SK-MEL-5 (cell line): ENCODE measurements at places on chromosomes 16 and 17.

DNA sequence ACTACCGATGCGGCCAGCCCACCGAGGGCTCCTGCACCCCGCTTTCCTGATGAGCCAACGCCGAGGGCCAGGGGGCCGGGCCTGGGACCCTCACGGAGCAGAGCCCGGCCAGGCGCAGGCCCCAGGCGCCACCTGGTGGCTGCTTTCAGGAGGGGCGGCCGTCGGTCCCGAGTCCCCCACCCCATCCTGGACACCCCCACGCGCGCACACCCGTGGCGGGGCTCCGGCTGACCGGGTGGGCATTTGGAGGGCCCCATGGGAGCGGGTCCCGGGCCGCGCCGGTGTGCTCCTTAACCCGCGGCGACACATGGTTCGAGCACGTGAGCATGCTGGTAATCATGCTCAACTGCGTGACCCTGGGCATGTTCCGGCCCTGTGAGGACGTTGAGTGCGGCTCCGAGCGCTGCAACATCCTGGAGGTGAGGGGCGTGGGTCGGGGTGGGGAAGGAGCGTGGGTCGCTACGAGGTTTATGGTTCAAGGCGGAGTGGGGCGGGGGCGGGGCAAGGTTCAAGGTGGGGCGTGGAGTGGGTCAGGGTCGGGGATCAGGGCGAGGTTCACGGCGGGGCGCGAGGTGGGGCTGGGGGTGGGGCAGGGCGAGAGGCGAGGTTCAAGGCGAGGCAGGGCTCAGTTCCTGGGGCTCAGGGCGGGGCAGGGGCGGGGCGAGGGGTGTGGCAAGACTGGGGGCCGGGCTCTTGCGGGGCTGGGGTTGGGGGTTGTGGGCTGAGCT is 30.2 kb downstream of the TPSG1 start:
- DNase-seq, result no peak

- no peak for DNase-seq
Measured at GRCh38 chr17:81125573-81126081, 39.7 kb upstream of the PVALEF start.

GRCh38 chr16:55737966-55738365 is 82.2 kb downstream of the SLC6A2 start:
- no peak for DNase-seq

DNA sequence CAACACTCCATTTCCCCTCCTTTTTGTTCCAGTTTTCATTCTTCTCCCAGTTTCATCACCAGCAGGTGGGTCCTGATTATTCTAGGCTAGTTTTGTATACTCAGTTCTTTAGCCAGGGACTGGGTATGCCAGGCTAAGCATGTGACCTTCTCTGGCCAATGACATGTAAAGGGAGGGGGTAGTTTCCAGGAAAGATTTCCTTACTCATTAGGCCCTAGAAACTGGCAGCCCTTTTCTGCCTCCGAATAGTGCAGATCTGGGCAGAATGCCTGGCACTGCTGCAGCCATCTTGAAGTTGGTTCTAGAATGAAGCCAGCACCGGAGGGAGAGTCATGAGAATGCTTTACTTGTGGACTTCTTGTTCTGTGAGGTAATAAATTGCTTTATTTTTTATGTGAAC is 126.9 kb upstream of the AXIN2 start:
- peak; percentile 19 for DNase-seq

- DNase-seq, result no peak
Measured at GRCh38 chr16:21703589-21704174, 39.9 kb downstream of the OTOA start.

DNA sequence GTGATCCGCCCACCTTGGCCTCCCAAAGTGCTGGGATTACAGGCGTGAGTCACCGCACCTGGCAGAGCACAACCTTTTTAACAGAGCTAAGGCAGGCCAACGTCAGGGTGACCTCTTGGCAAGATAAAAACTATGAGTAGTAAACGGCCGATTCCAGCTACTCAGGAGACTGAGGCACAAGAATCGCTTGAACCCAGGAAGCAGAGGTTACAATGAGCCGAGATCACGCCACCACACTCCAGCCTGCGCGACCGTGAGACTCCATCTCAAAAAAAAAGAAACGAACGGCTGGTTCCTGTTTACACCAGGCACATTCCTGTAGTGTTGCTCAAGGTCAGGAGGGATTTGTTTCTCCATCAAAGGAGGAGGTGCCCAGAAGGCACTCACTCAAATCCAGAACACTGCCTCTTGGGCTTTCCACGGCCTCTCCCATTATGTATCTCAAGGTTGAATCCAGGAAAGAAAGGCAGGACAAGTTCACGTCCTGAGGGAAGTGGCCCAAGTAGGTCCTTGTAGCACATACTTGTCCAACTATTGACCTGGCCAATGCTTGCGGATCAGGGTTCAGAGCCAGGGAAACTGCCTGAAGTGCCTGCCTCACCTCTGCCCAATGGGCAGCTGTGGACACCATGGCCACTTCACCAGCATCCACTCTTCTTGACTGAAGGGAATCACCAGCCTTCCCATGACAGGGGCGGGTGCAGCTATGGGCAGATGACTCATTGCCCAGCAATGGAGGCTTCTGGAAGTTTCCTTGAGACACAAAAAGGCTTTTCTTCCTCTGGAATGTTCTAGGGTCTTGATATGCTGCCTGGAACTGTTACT is 13.5 kb downstream of the KNOP1 start:
- peak; percentile 39 for DNase-seq

DNA sequence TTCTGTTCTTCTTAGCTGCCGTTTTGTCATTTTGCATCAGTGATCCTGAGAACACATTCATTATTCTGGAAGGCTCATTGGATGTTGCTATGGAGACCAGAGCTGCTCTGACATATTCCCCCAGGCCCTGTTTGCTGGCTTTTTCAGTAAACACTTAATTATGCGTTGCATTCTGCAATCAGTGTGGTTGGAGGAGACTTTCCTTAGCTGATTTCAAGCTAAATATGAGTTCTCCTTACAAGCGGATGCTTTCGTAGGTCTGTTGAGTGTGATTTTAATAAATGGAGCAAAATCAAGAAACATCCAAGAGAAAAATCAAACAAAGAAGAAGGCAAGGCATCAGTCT is 38.2 kb upstream of the NUDT7 start:
- no peak for DNase-seq

GRCh38 chr17:30388321-30389179 is 9.8 kb downstream of the CPD start:
- no peak for DNase-seq

DNA sequence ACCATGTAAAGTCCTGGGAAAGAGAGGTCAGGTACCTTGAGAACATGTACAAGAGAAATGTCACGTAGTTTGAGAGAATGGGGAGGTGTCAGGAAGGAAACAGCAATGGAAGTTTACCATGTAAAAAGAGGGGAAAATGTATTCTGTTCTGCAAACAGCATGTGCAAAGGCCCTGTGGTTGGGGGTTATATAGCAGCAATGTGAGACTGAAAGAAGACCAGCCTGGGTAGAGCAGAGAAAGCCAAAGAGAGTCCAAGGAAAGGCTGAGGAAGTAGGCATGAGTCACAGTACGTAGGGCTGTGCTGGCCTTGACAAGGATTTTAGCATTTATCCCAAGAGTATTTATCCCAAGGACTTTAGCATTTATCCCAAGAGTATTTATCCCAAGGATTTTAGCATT is 141.3 kb upstream of the CACNG3 start:
- DNase-seq, result no peak

GRCh38 chr17:36496018-36496789 is 9.7 kb downstream of the ZNHIT3 start:
- no peak for DNase-seq

DNA sequence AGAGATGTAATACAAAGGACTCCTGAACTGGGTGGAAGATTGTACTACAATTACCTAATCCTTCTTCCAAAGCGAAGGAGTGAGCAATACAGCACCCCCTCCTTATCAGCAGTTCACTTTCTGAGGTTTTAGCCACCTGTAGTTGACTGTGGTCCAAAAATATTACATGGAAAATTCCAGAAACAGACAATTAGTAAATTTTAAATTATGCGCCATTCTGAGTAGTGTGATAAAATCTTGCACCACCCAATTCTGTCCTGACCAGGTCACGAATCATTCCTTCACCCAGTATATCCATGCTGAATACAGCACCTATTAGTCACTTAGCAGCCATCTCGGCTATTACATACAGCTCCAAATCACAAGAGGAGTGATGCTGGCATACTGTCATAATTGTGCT is 23.2 kb downstream of the VPS53 start:
- DNase-seq, result no peak

GRCh38 chr17:79956853-79957252 is 78.8 kb downstream of the TBC1D16 start:
- peak; percentile 42 for DNase-seq

- no peak for DNase-seq
Measured at GRCh38 chr17:82545071-82545462, 25.5 kb downstream of the FOXK2 start.

DNA sequence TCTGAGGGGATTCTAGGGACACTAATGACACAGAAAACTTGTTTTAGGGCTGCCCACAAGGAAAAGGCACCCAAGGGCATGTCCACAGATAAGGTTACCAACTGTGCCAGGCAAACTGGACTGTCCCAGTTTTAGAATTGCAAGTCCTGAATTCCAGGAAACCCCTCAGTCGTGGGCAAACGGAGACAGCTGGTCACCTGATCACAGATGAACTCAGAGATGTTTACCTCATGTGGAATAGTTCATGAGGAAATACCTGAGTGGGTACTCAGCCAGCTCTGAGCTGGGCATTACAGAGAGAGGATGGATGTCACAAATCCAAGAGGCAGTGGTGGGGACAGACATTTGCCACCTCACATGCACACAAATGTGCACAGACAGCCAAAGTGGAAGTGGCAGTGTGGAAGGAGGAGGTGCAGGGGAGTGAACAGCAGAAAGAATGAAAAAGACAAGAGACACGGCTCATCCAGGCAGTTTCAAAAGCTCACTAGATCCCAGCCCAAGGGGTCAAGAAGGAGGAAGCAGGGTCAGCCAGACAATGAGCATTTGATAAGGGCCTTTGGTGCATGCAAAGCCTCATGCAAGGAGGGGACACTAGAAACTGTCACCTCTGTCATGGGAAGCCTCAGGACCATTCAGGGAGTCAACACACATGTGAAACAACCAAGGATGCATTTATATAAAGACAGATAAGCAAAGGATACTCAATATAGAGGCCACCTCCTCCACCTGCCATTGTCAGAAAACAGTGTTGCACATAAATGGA is 24.8 kb downstream of the TTLL6 start:
- DNase-seq, result no peak

GRCh38 chr17:74408262-74408661 is 23.6 kb upstream of the GPRC5C start:
- peak; percentile 51 for DNase-seq

GRCh38 chr17:79044462-79044861 is 20.5 kb downstream of the C1QTNF1 start:
- no peak for DNase-seq

DNA sequence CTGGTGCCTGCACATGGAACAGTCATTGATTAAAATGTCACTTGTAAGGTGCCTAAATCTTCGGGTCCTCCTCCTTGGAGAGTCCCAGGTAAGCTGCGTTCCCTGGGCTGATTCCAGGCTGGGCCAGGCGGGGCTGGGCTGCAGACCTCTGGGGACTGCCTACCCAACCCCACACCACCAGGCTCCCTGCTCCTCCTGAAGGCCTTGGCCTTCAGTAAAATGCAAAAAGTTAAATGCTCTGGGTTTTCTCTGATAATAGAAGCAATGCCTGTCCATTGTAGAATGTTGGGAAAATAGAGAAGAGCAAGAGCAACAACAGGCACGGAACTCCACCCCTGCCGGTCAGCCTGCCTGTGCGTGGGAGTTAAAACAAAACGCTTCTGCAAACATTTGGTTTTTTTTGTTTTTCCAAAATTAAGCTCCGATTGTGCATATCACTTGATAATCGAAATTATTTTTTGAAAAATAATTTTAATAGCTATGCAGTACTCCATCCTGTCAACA is 363.9 kb downstream of the SEC14L1 start:
- DNase-seq, result no peak

- DNase-seq, result no peak
Measured at GRCh38 chr16:12558641-12559040, 245.0 kb downstream of the CPPED1 start.

- DNase-seq, result no peak
Measured at GRCh38 chr16:72935896-72936295, 112.0 kb downstream of the ZFHX3 start.

DNA sequence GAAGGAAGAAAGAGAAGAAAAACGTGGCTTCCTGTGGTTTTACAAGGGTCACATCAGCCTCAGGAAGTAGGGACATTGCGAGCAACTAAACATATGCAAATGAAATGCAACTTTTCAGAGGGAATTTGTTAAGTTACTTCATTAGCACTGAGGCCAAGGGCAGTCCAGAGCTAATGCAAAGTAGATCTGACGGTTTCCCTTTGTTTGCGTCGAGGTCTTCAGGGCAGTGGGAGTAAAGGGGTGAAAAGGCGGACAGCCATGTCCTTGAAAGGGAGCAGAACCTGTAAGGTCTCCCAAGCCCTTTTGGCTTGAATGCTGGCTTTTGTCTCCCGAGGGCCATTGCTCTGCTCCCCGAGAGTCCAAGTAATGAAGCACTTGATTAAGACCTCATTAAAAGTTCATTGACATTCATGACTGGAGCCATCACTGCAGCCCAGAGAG is 85.0 kb downstream of the PMP22 start:
- DNase-seq, result no peak

DNA sequence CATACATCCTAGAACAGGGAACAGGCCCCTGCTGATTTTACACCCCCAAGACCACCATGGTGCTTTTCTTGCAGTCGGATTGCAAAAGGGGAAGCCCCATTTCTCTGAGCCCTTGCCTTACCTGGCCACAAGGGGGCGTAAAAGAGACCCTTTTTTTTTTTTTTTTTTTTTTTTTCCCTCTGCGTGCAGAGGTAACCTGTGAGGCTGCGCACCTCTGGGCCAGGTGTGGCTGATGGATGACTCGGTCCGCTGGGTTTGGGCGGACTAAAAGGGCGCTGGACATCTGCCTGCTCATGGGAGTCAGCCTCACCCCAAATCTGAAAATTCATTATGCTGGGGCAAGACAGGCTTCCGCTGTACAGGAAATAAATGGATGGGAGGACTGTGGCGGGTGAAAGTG is 281.0 kb downstream of the CBLN1 start:
- DNase-seq, result peak; percentile 5

DNA sequence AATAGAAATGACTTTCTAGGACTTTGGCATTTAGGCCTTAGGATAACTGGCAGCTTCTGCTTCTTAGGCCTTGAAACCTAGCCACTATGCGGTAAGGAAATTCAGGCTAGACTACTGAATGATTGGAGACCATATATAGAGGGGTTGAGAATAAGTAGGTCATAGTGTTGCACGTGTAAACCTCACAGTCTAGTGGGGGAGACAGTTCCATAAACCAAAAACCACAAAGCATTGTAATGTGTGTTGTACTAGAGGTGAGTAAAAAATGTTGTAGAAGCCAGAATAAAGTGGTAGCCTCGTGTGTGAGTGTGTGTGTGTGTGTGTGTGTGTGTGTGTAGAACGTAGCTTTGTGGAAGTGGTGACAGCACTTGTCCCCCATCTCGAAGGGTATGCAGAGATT is 188.5 kb downstream of the MAP2K6 start:
- DNase-seq, result no peak

GRCh38 chr17:8789743-8790142 is 9.4 kb downstream of the MFSD6L start:
- DNase-seq, result no peak
